ENCODE measurements at places on chromosomes 7 and 10.
A peak's percentile ranks its signal among the peaks of the same experiment; 100 is the strongest.

DNA sequence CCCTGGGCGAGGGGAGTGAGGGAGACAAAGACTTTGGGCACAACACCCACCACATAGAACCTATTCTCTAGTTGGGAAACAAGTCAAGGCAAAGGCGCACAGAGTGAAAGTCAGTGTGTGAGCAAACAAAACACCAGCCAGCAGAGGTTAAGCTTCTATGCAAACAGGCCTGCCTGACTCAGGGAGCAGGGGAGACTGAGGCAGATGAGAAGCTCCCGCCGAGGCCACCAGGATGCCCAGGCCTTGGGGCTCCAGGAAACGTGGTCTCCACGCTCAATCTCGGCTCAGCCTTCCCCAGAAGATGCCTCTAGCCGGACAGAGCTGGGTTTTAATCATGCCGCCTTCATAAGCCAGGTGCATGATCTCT lies 74.1 kb upstream of the KCNMA1 start:
- no peak for DNase-seq

DNA sequence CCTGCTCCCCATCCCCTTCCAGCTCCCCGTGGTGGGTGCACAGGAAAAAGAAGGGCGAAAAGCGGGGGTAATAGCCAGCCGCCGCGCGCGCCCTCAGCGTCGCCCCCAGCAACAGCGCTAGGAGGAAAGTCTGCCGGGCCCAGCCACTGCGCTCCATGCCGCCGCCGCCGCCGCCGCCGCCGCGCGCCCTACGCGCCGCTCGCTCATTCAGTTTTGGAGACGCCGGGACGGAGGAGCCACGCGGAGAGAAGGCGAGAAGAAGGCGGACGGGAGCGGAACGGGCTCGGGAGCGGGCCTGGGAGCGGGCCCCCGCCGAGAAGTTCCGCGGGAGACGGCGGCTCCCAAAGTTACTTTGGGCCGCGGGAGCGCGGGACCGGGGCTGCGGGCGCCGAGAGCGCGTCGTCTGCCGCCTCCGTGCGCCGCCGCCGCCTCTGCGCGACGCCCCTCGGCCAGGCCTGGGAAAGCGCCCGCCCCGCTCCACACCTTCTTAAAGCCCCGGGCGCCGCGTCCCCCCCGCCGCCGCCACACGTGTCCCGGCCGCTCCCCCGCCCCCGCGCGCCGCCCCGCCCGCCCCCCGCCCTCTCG lies at the start of gene RELN:
RELN (minus strand) TSS at position 459 of the 585 bp plus-strand sequence; CDS start at position 157, 302 bp downstream.
- peak; percentile 17 for DNase-seq

DNA sequence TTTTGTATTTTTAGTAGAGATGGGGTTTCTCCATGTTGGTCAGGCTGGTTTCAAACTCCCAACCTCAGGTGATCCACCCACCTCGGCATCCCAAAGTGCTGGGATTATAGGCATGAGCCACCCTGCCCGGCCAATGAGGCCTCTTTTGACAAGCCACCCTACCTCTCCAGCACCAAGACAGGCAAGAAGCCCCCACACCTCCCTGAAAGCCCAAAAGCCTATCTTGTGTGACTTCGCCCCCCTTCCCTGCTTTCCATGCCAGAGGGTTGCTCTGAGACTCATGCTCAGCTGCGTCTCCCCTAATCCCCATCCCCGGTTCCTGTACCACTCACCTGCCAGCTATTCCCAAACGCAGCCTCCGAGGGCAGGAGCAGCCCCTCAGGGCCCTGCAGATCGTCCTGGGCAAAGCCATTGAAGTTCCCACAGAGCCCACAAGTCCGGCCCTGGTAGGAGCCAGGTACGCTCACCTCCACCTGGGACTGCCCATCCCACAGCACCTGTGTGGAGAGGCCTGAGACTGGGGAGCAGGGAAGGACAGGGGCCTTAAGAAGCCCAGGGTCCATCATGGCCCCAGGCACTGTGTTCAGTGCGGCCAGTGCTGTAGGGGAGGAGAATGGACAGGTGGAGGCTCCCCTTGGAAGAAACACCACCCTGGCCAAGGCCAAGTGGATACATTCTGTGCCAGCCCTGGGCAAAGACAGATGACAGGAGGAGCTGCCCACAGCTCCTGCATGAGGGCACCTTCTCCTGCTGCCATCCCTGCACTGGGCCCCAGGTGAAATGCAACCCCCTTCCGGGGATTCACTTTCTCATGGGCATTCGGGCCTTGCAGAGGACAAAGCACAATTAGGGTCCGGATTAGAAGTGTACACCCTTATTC lies 15.8 kb downstream of the ATP6V1F start:
- DNase-seq, result no peak

DNA sequence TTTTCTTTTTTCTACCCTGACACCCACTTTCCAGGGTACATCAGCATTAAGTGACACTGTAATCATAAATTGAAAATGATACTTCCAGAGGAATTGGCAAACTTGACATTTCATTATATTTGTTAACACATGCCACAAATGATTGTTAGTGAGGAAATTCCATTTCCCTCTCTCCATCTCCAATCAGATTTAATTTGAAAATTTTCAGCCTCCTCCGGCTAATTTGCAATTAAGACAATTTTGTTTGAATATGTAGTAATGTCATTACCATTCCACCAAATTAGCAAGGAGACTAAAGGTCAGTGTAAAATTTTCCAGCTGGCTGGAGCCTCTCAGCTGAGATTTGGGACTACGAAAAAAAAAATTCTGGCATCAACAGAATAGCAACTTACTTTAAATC lies 242.7 kb downstream of the FOXP2 start:
- DNase-seq, result no peak

DNA sequence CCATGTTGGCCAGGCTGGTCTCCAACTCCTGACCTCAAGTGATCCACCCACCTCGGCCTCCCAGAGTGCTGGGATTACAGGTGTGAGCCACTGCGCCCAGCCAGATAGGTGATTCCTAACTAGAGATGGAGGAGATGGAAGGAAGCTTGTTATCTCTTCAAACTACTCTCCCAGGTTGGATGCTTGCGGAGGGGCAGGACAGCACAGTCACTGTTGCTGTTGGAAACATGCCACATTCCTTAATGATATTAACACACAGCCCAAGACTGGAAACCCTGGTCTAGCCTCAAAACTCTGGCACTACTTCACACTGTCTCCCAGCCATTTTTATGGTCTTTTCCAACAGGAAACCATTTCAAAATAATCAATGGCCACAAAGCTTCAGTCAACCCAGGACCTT lies 468.8 kb upstream of the NRP1 start:
- no peak for DNase-seq

GRCh38 chr10:132065491-132066105 lies at the start of gene JAKMIP3:
TSS of gene JAKMIP3 (plus strand) at chr10:132065946. CDS start at chr10:132104809, 38,863 bp downstream.
- no peak for DNase-seq

DNA sequence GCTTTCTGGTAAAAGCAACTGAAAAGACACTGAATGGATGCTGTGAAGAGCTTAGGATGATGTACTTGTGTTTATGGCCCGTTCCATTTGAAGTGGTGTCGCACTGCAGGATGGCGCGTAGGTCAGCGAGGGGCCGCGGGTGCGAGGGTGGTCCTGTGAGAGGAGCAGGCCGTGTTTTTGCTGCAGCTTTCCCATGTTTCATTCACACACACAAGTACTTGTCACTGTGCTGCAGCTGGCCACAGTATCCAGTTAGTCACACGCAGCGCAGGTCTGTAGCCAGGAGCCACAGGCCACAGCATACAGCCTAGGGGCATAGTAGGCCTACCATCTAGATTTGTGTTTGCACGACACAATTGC lies 23.2 kb downstream of the WIPI2 start:
- DNase-seq, result no peak

DNA sequence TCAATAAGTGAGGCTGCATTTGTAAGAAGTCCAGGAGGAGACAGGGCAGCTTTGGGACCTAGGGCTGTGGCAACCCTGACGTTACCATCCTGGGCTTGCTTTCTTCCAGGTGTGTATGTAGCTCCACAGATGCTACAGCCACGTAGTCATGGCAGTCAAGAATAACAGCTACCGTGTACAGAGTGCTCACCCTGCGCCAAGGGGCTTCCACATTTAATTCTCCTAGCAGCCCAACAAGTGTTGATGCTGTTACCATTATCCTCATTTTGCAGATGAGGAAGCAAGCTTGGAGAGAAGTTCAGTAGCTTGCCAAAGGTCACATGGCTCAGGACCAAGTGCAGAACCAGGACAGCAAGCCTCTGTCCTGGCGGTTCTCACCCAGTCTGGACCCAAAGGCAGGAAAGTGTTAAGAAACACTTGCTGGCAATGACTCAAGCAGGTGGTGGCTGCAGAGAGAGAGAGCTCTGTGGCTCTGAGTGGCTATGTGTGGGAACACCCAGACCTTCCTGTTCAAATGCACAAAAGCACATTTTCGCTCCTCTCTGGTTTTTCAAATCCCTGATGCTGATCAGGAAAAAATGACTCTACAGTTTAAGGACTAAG lies 89.8 kb downstream of the CREM start:
- no peak for DNase-seq

DNA sequence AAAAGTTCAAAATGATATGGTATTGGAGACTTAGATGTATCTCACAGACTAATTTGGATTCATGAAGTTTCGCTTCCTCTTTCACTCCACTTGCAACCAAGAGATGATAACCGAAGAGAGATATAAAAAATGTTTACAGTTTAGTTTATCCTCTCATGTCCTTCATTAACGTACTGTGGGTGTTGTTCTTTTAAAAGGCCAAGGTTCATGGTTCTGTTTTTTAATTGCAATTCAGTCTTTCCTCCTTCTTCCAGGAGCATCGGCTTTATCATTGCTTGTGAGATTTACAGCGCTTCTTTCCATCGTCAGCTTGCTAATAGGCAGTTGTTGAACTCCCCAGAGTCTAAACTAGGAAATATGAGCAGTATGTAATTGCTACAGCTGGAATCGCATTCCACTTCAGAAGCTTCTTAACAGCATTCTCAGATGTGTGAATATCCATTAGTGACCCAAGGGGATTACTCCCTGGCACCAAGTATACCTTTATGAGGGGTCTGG lies 75.9 kb upstream of the HGF start:
- DNase-seq, result peak; percentile 24

DNA sequence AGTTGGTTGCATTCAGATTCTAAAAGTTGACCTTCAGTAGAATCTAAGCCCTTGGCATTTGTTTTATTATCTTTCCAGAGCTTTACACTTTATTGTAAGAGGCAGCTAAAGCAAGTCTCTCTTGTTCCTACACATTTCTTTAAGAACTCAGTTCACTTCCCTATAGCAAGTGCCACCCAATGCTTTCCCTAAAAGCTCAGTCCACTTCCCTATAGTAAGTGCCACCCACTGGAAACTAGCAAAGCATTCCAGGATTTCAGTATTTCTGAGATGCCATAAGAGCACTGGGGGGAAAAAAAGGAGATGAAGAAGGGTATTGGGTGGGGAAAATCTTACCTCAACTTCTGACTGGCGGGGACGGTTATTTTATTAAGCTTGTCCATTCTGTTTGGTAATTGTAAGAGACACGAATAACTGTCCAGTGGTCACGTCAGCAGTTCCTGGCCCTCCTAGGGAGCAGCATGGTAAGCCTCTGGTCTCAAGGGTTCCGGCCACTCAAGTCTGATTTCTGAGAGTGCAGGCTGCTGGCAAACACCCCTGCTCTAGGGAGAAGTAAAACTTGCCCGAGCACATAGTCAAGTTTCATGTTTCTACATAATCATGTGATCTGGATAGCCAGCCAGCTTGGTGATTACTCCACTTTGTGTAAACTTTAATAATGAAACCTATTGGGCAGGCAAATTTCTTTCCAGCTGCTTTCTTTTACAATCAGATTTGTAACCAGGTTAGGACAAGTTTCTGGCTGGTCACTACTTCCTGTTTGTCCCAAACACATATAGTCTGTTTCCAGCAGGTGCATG lies at the start of gene BLNK:
BLNK (minus strand) TSS at position 554 of the 800 bp plus-strand sequence; CDS start at position 383, 171 bp downstream.
- peak; percentile 82 for DNase-seq

DNA sequence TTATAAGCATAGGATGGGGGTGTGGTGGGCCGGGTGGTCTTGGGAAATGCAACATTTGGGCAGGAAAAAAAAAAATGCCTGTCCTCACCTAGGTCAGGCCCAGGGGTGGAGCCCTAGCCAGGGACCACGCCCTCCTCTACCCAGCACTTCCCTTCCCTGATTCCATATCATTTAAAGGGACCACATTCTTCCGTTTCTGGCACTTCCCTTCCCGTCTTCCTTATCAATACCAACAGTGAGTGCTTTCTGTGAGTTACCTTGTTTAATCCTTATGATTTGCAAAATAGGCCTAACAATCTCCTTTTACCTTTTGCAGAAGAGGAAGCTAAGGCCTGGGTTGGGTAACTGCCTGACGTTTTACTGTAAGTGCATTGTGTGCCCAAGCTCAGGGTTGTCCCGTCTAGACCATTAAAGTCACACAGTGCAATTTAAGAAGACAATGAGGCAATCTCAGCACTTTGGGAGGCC lies 16.7 kb upstream of the C10orf95 start:
- no peak for DNase-seq

GRCh38 chr10:31073211-31073610 lies 41.5 kb upstream of the ZNF438 start:
- no peak for DNase-seq

GRCh38 chr10:101817337-101818118 lies 716 bp downstream of the OGA start:
- DNase-seq, result no peak

- peak; percentile 42 for DNase-seq
These were observed 2.7 kb downstream of the VGF start for GRCh38 chr7:101162551-101163278.

GRCh38 chr7:117492649-117493048 lies 12.8 kb downstream of the CFTR start:
- no peak for DNase-seq

DNA sequence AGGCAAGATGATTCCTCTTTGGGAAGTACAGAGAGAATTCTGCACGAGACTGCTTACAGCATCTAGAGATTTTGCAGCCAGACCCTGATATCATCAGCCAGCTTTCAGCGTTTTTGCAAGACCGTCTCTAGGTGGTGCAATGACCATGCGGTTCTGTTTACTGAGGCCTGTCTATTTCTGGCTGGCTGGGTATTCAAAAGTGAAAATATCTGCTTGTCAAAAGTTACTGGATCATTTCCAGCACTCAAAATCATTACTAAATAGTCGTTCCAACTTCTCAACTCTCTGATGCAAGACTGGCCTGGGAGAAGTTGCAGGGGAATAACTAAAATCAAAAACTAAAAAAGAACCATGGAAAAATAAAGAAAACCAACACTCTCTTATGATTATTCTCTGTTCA lies 240.1 kb downstream of the ELMO1 start:
- DNase-seq, result peak; percentile 53

DNA sequence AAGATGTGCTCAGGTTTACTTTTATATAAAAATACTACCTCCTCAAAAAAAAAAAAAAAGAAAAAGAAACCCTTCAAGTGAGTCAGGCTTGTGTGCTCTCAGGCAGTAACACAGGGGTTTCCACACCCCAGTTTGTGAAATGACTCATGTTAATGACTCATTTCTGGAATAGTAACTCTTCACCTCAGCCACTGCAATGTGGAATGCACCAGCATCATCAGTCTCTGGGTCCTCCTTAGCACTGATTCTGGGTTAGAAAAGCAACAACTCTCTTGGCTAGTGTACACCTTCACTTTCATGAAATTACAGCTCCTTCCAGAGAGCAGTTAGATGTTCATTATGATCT lies 110.6 kb downstream of the EMX2 start:
- no peak for DNase-seq

DNA sequence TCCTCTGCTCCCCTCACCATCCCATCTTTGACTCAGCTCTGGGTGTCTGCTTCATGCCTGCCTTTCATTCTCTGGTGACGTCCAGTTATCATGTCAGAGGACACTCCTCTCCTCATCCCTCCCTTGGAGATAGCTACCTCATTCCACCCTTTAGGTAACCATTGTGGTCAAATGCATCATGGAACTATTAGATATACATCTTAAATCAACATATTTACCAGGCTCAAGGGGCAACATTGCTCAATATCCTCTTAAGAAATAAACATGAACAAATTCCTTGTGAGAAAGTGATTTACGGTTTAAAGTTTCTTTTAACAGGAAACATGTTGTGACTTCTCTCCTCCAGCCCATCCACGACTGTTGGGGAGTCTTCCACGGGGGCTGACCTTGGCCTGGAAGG lies 511.6 kb upstream of the IGFBP3 start:
- no peak for DNase-seq
